ENCODE measurements at places on chromosomes 5 and 9.

DNA sequence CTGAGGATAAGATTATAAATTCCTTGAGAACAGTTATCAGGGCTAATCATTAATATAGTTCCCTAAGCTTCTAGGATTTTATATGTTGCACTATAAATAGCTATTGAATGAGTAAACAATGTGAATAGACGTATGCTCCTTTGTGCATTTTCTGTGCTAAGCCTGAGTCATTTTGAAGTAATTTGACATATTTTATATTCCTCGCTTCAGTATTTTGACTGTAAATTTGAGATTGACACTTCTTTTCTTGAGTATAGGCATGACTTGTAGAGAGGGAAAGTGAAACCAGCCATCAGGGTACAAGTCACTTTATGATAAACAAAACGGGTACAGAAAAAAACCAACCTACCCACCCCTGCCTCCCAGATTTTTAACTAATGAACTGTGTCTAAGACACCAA lies 367.7 kb upstream of the PRR16 start:
- DNase-seq: no peak

- DNase-seq: no peak
Observed at GRCh38 chr5:90792725-90793124, 234.1 kb downstream of the ADGRV1 start.

DNA sequence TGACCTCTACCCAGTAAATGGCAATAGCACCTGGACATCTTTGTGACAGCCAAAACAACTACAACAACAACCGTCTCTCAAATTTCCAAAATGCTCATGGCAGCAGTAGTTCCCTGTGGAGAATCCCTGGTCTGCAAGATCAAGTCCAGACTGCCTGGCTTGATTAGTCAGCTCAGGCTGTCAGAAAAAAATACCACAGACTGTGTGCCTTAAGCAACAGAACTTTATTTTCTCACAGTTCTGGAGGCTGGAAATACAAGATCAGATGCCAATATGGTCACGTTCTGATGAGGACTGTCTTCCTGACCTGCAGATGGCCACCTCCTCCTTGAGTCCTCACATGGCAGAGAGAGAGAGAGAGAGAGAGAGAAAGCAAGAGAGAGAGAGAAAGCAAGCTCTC lies 52.3 kb upstream of the MOCS2 start:
- no peak for DNase-seq

DNA sequence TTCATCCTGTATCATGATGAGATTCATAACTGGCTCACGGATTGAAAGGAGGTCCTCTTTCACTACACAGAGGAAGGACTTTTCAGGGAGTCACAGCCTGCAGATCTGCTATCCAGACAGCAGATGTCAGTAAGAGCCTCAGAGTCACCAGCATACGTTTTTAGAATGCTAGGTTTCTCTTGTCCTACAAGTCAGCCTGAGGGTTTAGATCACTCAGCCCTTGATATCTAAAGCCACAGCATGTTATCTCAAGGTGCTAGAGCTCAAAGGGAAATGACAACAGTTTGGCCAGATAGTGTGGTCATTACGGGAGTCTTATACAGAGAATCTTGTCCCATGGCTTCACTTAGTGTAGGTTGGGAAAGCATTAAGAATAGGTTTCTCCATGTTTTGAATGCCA lies 30.9 kb upstream of the SLC46A2 start:
- DNase-seq: no peak

- DNase-seq: no peak
Observed at GRCh38 chr5:81397176-81397575, 3.2 kb upstream of the ACOT12 start.

GRCh38 chr9:83526901-83527300 lies 11.3 kb downstream of the FRMD3 start:
- DNase-seq: no peak

All from stimulated activated CD4-positive, alpha-beta T cell treated with anti-CD3 and anti-CD28 coated beads, Interleukin-12 subunit alpha, Interleukin-12 subunit beta, amount 100 ng/mL, for 48 hours (primary cell).